Stimulated activated CD4-positive, alpha-beta T cell treated with anti-CD3 and anti-CD28 coated beads, Interleukin-2, amount 100 ng/mL, for 24 hours (primary cell): ENCODE measurements at places on chromosomes 12 and 14.

DNA sequence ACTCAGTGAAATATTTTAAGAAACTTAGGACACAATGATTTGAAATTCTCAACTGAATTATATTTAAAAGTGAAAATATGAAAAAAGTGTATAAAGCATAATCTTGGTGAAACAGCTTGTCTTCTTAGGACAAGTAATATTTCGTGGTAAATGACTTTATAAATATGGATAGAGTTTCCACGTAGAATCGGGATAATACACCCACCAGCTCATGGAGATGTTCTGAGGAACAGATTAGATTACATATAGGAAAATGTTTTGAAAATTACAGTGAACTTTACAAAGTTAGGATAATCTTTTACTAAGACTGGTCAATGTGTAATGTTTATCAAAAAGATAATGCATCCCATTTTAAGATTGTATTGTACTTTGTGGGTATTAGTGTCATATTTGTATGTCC is 25.6 kb upstream of the MYF6 start:
- DNase-seq, result no peak

- no peak for DNase-seq
Measured at GRCh38 chr14:94237046-94237445, 56.0 kb downstream of the SERPINA10 start.

DNA sequence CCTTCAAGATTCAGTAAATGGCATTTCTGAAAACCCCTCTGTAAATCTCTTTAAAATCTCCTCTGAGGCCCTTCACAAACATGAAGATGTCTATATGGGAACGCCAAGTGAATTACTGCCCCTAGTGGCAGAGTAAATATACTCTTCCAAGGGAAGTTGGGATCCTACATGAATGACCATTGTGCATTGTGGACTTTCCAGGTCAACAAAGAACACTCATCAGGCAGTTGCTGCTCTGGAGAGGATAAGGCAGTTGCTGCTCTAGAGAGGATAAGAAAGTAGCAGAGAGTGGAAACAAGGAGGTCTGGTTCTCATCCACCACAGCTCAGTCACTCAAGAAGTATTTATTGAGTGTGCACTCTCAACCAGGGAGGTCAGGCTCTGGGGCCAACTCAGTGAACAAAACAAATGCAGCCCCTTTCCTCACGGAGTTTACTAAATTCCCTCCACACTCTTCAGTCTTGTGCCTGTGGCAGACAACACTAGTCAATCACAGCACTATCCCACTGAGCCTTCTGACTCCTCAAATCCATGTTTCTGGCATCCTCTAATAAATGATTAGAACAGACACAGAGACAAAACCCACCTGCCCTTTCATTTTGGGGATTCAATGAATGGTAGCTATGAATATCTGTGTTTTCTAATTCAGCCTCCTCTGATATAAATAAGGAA is 52.9 kb downstream of the SVOP start:
- DNase-seq, result no peak

GRCh38 chr14:104550340-104550860 is 29.2 kb upstream of the C14orf180 start:
- DNase-seq, result no peak

- no peak for DNase-seq
Measured at GRCh38 chr14:91774140-91775096, 42.5 kb upstream of the CATSPERB start.

- no peak for DNase-seq
Measured at GRCh38 chr14:105355850-105356604, 41.5 kb downstream of the PACS2 start.

GRCh38 chr12:4910502-4911315 is 1.0 kb downstream of the KCNA1 start:
- DNase-seq, result peak; percentile 7

DNA sequence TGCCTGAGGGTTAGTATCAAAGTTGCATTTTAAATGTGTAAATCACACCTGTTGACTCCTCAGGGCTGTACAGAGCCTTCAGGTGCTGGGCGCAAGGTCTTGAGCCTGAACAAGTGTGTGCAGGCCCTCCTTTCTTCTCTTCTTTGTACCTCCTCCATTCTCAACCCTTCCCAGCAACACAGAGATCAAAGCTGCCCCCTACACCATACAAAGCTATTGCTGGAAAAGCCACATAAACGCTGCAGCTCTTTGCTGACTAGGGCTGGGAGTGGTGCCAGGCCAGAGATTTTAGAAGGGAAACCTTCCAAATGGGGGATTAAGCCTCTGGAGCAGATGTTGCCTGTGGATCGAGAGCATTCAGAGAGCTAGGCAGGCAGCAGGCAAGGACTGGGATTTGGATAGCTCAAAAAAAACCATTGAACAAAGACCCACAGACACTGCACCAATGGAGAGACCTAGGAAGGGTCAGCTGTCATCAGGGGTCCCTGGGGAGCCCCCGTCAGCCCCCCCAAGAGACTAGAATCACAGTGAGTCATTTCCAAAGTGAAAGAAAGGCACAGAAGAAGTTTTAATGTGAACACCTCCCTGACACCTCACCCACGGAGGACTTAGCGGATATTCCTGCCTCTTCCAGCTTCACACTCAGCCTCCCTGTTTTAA is 18.2 kb upstream of the SUSD6 start:
- no peak for DNase-seq

GRCh38 chr14:104285508-104285840 is 147.1 kb downstream of the KIF26A start:
- no peak for DNase-seq

- DNase-seq, result no peak
Measured at GRCh38 chr12:17159506-17160300, 553.7 kb upstream of the LMO3 start.

DNA sequence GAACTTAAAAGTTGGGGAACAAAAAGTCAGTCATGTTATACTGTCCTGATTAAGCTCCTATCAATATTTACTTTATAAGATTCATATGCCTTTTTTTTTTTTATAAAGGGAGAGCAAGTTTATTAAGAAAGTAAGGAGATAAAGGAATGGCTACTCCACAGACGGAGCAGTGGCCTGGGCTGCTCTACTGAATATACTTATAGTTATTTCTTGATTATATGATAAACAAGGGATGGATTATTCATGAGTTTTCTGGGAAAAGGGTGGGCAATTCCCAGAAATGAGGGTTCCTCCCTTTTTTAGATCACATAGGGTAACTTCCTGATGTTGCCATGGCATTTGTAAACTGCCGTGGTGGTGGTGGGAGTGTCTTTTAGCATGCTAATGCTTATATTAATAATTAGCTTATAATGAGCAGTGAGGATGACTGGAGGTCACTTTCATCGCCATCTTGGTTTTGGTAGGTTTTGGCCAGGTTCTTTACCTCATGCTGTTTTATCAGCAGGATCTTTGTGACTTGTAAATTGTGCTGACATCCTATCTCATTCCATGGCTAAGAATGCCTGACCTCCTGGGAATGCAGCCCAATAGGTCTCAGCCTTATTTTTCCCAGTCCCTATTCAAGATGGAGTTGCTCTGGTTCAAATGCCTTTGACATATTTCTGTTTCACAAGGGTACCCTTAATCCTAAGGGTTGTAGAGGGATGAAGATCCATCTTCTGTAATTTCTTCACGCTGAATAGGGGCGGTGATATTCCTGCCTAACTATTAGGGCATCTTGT is 73.9 kb downstream of the OTOGL start:
- DNase-seq, result no peak

DNA sequence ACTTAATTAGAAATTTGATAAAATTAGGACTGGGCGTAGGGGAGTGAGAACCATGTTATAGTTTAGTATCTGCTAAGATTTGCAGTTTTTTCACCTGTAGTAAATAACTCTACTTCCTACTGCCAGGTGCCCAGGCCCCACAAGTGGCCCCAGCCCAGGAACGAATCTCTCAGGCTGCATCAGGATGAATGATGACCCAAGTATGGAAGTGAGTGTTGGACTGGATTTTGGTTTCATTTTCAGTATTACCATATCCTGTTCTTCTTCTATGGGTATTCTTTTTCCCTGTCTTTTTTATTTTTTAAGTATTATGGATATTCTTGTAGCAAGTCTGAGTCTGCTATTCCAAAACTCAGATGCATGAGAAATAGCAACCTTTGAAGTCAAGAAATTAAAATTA is 120.3 kb upstream of the BCAT1 start:
- no peak for DNase-seq

DNA sequence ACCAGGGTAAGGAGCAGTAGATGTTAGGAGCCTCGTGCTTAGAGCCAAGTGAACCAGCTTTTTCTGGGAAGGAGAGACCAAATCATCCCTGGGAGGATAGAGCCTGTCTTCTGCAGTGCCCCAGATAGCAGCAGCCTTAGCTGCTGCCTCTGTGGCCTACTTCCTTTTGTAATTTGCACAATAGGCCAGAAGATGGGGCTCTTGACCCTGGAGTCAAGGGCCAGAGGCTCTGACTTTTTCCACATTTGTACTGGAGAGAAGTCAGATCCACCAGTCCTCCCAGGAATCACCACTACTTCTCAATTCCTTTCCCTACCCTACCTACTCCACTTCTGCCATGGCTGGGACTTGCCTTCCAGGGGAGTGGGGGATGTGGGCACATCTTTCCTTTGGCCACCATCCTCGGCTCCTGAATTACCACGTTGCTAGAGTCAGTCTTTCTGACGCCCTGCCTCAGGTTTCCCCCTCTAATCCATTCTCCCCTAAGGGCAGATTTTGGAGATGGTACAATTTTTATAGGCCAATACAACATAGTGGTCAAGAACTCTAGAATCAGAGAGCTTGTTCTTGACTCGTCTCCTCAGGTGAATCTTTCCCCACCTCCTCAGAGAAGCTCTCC is 3.3 kb upstream of the SLC4A8 start:
- peak; percentile 40 for DNase-seq

DNA sequence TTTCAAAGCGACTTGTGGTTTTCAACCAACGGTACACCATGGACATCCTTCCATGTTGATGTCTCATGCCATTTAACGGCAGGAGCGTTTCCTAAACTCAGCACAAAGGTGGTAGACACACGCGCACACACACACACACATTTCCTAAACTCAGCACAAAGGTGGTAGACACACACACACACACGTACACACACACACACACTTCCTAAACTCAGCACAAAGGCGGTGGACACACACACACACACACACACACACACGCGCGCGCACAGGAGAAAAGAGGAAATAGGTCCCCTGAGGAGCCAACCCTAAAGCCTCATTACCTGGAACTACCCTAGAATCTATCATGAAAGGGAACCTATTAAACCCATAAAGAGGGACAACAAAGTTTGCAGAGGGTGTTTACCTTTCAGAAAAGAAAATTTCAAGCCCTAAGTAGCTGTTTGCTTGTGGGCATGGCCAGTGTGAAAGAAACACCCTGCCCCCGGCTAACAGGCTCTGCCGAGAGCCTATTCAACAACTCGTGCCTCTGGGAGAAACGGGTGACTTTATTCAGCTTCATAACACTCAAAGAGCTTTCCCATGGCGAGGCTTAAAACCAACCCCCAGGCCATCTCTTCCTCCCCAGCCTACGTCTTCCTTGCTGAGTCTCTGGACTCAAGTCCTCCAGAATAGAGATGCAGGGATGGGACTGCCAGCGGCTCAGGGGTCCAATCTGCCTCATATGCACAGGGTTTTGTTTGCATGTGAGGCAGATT is 31.8 kb downstream of the SLC8B1 start:
- no peak for DNase-seq

DNA sequence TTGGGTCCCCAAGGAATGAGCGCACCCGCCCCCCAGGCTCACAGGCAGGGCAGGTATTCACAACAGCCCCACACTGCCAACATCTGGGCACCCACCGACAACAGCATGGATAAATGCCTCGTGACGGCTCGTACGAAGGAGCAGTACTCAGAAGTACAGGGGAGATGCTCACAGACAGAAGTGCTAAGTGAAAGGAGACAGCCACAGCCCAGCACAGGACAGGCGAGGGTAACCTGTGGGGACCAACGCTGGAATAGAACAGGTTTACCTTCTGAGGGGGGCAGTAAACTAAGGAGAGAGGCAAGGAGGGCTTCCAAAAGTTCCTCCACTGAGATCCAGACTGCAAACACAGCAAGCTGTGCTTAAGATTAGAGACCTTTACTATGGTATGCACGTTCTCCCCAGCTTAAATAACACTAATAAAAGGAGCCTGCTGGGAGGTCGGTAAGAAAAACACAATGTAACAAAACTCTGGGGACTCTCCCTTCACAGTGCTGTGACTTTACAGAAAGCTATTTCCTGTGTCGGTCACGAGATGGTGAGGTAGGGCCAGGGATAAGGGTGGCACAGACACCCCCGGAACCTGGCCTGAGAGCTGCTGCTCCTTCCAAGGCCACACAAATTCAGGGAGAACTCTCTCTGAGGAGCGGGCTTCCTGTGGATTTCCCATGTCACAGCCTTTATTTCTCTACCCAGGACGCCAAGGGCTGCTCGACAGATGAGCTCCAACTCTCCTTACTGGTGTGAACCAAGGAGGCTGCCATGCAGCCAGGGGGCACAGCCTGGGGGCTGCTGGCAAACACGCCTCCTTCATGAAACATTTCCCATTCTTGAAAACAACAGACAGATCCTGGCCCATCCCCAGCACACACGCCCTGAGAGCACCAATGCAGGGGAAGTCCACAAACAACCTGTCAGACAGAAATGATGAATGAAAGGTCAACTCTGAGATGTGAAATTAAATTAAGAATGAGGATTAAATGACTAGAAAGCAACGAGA is 26.3 kb downstream of the SLC15A4 start:
- no peak for DNase-seq

GRCh38 chr14:67170660-67171059 is 18.6 kb upstream of the GARIN2 start:
- DNase-seq, result no peak

DNA sequence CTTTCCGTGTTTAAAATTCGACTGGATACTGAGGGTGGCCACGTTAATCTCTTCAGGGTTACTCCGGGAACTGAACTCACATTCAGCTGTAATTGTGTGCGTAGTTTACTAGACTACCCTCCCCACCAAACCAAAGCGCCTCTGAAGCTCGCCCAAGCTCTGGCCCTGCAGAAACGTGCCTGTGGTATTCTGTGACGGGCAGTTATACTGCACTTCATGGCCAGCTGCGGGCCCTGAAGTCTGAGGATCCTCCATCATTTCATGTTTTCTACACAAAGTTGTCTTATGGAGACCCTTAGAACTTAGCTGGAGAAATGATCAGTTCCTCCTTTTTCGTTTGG is 688 bp downstream of the ZNF26 start:
- DNase-seq, result no peak

DNA sequence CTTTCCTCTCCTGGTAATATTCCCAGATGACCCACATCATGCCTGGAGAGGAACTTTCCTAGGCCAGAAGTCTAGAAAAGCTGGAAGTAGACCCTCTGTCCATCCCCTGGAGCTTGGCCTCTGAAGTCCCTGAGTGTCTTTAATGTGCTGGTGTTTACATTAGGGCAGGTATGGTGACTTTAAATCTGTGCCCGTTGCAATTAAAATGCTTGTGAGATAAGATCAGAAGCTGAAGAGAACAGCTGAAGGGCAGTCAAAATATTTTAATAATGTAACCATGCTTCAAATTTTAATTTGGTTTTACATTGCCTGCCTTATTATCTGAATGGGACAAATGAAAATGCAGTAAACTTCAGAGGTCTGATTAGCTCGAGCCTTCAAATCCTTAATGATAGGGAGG is 1022.5 kb downstream of the BCL11B start:
- DNase-seq, result no peak

DNA sequence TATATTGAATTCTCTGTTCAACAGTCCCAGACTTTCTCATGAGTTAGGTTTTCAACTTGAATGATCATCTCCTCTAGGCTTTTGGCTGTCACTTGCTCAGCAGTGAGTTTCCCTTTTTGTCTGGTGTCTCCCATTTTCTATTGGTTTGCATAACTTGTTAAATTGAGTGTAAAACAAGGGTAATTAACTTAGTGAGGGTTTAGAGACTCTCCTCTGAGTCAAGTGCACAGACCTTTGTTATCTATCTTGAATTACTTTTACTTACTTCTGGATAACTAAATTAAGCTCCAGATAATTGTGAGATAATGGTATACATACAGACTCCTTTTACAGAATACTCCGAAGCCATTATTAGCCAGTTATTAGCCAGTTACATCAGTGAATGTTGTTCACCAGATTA is 22.0 kb downstream of the MLXIP start:
- no peak for DNase-seq
